ENCODE measurements at places on chromosomes 2 and 18.

DNA sequence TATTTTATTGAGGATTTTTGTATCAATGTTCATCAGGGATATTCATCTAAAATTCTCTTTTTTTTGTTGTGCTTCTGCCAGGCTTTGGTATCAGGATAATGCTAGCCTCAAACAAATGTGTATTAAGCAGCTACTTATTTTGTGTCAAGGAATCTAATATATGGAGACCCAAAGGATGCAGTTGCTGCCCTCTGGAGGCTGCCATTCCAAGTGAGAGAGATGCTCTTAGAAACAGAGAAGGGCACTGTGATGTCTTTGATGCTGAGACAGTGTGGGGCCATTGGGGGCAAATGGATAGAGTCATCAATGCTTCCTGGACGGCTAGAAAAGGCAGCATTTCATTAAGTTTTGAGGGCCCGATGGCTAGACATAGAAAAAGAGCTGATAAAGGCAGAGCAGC is 292.6 kb downstream of the SETBP1 start:
- peak; percentile 23 for DNase-seq

- no peak for DNase-seq
Observed at GRCh38 chr2:138548796-138549195, 47.2 kb downstream of the SPOPL start.

GRCh38 chr2:25331686-25332365 is 9.9 kb downstream of the DNMT3A start:
- no peak for DNase-seq

- peak; percentile 29 for DNase-seq
Observed at GRCh38 chr2:128635361-128635900, 316.8 kb upstream of the HS6ST1 start.

- DNase-seq: no peak
Observed at GRCh38 chr2:102119255-102119654, 23.3 kb upstream of the IL1R1 start.

GRCh38 chr2:241620419-241620769 is 16.6 kb downstream of the THAP4 start:
- DNase-seq: no peak

DNA sequence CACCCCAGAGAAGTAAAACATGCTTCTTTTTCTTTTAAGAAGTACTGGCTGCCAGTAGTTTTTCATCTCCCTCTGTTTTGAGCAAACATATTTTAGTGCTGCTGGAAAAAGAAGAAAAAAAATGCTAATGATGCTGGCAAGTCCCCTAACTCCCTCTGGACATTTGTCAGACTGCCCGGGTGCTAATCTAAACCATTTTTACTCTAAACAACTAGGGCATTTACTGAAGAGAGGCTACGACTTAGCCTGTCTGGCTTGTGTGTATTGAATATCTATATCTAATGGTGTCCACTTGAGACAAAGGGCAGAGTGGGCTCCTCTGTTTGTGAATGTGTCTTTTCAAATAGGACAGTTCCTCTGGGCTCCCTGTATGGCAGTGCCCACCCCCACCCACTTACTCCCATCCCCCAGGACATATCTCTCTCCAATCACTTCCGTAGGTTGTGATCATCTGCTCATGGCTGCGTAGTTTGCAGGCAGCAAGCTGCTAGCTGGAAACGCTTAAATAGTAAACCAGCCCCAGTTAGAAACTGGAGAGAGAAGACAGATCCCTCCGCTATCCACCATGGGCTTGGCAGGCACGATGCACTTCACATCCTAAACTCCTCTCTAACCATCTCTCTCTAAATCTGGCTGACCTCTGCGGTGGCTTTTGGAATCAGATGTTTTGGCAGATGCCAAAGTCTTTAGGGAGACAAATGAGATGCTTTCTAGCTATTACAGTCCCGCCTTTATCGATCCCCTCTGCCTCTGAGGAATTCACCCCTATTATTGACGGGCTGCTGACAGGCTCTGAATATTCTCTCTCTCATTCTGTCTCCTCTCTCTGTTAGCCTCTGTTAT is 58.3 kb downstream of the DOCK10 start:
- no peak for DNase-seq

GRCh38 chr2:204144492-204144891 is 207.9 kb downstream of the ICOS start:
- DNase-seq: no peak

- no peak for DNase-seq
Observed at GRCh38 chr18:75341897-75342296, 85.6 kb downstream of the SMIM21 start.

GRCh38 chr2:235347691-235348090 is 146.2 kb upstream of the AGAP1 start:
- no peak for DNase-seq

DNA sequence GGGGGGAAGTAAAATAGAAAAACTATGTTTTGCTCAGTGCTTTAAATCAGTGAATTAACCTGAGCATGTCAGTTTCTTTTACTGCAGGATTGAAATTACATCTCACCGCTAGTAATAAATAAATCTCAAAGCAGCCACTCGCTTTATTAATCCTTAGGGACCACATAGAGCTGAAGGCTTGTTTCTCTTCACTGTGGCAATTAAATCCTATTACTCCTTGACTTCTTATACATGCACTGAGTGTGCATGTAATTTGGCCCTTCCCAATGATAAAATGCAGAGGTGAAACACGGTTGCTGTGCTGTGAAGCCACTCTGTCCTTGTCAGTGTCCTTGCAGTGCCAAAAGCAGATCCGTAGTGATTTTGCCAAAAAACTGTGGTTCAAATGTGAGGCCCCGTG is 77.1 kb upstream of the RBM44 start:
- DNase-seq: no peak

GRCh38 chr2:191957996-191958860 is 111.3 kb upstream of the CAVIN2 start:
- DNase-seq: no peak

DNA sequence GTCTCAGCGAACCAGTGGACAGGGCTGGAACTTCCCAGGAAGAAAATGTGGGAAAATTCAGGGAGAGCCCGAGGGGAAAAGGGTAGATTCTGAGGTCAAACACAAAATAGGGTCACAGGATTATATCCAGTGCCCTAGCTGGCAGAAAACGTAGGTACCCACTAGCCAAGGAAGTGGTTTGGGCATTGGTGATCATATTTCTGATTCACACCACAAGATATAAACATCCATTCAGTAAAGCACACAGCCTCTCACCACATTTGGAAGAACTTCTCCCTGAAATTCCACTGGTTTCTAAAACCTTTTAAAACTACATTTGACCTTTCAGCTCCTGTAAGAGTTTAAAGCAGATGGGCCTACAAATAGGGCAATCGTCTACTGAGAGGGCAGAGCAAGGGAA is 186.9 kb downstream of the TTC32 start:
- DNase-seq: no peak

DNA sequence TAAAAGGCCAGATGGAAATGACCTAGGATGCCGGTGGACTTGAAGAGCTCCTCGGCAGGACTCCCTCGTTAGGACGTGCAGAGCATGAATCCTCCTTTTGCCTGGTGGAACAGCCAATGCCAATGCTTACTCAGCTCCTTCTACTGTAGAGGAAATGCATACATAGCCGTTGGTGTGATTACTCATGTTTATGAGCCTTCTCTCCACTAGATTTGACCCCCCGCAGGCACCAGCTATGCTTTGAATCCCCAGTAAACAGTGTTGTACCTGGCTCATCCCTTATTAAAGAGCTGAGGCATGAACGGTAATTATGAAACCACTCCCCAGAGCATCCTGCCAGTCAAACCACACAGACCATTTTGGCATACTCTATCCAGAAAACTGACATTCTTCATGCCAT is 172.8 kb downstream of the ANTXR1 start:
- DNase-seq: no peak

- no peak for DNase-seq
Observed at GRCh38 chr2:217438821-217439220, 564.0 kb downstream of the TNS1 start.

- peak; percentile 51 for DNase-seq
Observed at GRCh38 chr18:34709750-34710441, at the start of gene DTNA. Gene DTNA, plus strand, starts transcription at chr18:34710298. Its CDS starts 45,679 bp downstream, at chr18:34755977.

GRCh38 chr2:233402789-233403188 is 48.5 kb downstream of the DGKD start:
- no peak for DNase-seq

DNA sequence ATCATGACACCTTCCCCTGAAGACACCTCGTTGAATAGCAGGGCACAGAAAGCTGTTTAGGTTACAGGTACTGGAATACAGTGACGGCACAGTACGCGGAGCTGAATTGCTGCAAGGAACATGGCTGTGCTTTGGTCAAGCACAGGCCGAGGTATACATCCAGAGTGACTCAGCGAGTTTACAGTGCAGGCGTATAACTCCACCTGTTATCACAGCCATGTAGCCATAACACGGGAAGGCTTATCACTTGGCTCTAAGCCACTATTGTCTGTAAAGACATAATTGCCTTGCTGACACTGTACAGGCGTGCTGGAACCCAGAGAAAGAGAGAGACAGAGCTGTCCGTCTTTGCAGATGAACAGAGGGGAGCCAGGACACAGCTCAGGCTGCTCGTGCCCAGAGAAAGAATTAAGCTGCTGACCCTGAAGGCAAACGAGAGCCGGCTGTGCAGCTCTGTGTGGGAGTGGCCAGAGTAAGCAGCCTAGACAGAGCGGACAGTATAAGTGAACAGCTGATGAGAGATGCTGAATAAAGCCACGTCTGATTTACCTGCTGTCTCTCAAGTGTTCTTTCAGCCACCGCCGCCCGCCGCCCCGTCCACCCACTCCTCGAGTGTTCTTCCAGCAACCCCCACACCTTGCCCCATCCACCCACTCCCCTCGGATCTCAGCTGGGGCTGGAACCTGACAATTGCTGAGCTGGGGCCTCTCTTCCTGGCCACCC is 87.3 kb upstream of the PPP1CB start:
- no peak for DNase-seq

GRCh38 chr2:66443186-66443978 is 8.5 kb downstream of the MEIS1 start:
- peak; percentile 46 for DNase-seq

- peak; percentile 52 for DNase-seq
Observed at GRCh38 chr2:197161774-197162173, 148.8 kb downstream of the ANKRD44 start.

- DNase-seq: peak; percentile 20
Observed at GRCh38 chr2:171347591-171348032, 86.2 kb downstream of the METTL8 start.

GRCh38 chr2:236568922-236569572 is 578 bp upstream of the ACKR3 start:
- no peak for DNase-seq
